Memory B cell (primary cell): ENCODE measurements at places on chromosomes 7 and 10.

DNA sequence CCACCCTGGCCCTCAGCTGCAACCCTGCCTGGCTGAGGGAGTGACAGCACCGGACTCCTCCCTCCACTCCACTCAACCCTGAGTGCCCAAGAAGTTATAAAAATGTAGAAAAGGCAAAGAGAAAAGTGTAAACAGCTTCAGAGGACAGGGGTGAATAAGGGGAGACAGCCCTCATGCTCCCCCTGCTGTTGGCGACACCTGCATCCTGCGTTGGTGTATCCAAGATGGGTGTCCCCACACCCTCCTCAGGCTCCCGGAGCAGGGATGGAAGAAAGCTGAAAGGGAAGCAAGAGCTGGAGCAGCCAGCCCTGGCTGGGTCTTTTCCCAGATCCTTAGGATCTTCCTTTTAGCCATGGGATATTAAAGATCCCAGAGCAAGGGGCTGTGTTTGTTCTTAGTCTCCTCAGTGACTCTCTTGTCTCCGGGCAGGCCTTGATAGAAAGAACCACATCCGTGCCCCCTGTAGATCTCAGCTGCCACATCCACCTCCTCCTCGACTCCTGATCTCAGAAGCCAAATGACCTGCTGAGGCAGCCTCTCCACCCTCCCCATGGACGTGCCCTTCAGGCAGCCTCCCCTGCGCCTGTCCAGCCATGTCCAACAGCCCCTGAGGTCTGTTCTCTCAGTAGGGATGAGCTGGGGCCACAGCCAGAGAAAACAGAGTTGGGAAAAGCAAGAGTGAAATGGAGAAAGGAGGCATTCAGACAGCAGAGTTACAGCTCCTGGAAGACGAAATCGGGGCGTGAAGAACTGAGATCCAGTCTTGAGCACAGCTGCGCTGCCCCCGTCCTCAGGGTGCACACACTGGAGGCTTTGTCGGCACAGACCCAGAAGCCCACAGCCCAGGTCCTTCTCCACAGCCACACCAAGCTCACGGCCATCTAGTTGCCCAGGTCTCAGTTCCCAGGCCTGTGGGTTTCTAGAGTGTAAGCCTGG lies 6.8 kb downstream of the FAM131B start:
- DNase-seq: no peak

DNA sequence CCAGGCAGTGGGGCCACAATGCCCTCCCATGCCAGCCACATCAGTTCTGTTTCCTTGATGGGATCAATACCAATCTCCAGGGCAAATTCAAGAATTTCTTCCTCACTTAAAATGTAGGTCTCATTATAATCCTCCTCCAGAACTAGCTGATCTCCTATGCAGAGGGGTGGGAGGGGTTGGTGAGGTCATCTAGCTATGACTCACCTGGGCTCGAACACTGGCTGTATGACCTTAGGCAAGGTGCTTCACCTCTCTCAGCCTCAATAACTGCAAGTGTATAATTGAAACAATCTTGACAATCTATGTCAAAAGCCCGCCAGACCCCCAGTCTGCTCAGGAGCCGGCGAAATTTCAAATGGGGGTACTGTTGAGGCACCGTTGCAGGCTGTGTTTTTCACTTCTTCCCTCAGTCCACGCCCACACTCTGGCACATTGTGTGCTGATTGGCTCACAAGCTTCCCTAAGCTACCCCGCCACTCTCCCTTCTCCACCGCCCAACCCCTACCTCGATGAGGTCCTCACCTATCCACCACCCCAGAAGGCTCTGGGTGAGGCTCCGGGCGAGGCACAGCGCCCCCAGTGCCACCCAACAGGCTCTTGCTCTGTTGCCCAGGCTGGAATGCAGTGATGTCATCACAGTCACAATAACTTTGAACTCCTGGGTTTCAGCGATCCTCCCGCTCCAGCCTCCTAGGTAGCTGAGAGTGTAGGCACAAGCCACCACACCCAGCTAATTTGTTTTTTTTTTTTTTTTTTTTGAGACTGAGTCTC lies 70.5 kb downstream of the ZNF22 start:
- DNase-seq: no peak

GRCh38 chr7:103640031-103640779 lies 194.2 kb upstream of the SLC26A5 start:
- DNase-seq: no peak

DNA sequence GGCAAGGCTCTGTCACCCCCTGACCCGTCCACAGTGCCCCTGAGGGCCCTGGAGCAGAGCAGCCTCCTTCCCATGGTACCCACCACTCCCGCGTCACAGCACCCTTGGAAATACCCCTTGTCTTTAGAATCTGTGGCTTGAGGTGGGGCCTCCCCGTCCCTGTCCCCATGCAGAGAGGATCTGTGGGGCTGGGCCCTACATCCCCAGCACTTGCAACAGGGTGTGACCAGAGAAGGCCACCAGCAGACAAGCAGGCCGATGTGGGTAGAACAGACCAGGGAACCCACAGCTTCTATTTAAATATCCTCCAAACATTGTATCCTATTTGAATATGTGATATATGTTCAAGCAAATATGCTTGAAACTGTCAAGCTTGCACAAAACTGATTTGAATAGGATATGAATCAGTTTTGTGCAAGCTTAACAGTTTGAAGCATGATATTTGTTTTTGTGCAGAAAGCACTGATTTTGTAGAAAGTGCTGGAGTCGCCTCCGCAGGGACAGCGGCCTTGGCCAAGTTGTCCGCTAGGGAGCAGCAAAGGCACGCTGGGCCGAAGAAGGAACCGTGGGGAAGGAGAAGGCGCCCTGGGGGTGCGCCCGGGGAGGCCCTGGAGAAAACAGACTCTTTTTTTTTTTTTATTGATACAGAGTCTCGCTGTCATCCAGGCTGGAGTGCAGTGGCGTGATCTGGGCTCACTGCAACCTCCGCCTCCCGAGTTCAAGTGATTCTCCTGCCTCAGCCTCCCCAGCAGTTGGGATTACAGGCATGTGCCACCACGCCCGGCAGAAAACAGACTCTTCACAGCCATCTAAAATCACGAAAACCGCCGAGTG lies 2.2 kb downstream of the CFAP46 start:
- peak; percentile 47 for DNase-seq

DNA sequence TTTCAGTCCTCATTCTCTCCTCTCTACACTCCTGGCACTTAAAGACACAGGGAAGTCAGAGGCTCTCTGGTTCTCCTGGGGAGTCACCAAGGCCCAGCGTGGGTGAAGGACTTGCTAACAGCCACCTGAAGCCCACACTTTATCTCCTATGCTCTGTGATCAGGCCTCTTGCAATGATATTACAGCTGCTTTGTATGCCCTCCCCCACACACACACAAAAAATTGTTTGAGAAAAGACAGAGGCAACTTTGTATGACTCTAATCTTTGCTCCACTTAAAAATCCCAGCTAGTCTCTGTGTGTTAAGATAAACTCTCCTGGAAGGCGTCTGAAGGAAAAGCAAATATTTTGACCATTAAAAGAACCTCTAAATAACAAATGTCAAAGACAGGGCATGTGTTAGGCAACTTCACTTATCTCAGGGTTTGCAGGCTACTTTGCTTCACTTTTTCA lies 507.2 kb downstream of the TNS3 start:
- DNase-seq: no peak

GRCh38 chr10:116926426-116926825 lies 77.1 kb downstream of the ENO4 start:
- DNase-seq: no peak

DNA sequence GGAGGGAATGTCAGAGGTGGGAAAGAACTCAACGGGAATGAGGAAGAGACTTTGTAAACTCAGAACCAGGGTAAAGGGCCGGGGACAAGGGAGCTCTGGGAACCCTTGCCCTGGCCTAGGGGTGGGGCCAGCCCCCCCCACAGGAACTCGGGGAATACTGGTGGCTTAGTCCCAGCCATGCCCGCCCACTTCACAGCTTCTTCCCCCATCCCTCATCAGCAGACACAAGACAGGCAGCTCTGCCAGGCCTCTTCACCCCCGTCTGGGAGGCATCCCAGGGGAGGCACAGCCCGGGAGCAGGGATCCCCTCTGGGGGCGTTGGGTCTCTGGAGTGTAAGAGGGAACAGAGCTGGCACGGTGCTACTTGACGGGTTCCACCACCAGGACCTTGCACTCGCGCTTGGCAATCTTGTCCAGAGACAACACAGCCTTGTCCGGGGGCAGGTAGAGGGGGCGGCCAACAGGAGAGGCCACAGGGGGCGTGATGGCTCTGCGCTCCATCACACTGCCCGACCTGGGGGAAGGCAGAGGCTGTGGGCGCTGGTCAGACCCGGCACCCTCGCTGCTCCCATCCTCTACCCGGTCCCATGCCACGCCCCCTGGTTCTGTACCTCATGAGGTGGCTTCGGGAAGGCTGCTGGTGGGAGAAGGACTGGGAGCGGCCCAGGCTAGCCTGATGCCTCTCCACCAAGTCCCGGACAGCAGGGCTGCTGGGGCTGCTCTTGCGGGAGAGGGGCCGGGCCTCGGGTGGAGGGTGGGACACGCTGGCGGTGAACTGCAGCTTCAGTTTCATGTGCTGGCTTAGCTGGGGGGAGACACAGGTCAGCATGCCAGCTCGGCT lies 3.7 kb downstream of the TRAPPC14 start:
- no peak for DNase-seq

GRCh38 chr7:108419961-108420908 lies 36.0 kb downstream of the NRCAM start:
- DNase-seq: no peak

DNA sequence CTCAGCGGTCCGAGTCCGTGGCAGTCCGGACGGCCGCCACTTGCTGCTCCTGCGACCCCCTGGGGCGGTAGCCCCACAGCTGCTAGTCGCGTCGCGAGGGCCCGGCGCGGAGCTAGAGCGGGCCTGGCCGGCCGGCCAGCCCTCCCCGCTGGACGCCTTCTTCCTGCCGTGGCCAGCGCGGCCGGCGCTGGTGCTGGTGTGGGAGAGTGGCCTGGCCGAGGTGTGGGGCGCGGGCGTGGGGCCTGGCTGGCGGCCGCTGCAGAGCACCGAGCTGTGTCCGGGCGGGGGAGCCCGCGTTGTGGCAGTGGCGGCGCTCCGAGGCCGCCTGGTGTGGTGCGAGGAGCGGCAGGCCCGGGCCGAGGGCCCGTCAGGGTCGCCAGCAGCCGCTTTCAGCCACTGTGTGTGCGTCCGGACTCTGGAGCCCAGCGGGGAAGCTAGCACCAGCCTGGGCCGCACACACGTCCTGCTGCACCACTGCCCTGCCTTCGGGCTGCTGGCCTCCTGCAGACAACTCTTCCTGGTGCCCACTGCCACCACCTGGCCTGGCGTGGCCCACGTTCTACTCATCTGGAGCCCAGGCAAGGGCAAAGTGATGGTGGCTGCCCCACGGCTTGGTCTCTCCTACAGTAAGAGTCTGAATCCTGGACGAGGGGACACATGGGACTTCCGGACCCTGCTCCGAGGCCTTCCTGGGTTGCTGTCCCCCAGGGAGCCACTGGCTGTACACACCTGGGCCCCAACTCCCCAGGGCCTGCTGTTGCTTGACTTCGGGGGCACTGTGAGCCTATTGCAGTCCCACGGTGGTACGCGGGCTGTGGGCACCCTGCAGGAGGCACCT lies 631 bp downstream of the HPS6 start:
- peak; percentile 34 for DNase-seq

- DNase-seq: no peak
These were observed 42.2 kb upstream of the GRB10 start for GRCh38 chr7:50824882-50825281.

DNA sequence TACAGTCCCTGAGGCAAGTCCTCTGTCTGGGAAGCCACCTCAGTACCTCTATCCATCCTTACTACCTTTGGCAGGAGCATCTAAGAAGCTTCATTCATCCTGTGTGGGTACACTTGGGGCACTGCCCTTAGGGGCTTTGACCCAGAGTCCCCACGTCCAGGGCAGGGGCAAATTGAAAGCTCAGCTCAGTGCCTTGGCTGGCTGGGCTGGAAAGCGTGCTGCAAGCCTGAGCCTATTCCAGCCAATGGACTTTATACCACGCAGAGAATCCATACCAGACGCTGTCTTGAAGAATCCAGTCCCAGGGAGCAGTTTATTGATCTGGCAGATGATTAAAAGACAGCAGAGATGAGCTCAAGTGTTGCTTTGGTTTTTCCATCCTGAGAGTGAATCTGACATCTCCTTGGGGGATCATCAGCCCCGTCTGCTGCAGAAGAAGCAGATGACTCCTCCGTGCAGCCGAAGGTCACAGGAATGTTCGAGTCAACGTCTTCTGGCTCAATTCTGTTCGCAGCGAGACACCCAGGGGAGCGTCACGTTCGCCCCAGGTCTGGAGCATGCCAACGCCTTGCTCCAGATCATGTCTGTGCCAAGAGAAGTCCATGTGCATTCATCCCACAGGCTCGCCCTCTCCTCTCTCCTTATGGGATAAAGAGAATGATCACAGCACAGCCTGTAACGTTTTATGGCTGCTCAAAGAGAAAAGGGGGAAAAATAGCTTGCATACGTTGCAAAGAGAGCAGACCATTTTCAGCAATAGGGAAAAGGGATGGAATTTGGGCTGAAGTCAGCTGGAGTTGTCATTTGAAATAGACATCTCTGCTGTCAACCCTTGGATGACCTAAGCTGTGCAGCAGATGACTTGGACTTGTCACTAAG lies 35.8 kb upstream of the LYZL1 start:
- no peak for DNase-seq

DNA sequence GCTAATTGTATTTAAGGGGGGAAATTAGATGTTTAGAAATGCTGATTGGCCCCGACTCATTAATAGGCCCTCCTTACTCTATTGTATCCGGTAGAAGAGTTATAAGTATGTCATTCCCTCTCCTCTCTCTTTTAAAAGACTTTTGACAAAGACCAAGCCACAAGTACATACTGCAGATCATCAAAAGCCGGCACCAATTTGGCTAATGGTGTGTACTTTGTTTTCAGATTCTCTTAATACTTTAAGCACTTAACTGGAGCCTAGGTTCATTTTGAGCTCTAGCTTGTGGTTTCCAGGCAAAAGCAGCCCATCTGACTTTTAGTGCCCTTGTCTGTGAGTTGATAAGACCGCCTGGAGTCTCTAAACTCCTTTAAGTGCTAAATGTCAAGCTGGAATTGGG lies 210.0 kb upstream of the LYZL1 start:
- no peak for DNase-seq

GRCh38 chr10:51217505-51217904 lies 143.2 kb downstream of the PRKG1 start:
- no peak for DNase-seq

DNA sequence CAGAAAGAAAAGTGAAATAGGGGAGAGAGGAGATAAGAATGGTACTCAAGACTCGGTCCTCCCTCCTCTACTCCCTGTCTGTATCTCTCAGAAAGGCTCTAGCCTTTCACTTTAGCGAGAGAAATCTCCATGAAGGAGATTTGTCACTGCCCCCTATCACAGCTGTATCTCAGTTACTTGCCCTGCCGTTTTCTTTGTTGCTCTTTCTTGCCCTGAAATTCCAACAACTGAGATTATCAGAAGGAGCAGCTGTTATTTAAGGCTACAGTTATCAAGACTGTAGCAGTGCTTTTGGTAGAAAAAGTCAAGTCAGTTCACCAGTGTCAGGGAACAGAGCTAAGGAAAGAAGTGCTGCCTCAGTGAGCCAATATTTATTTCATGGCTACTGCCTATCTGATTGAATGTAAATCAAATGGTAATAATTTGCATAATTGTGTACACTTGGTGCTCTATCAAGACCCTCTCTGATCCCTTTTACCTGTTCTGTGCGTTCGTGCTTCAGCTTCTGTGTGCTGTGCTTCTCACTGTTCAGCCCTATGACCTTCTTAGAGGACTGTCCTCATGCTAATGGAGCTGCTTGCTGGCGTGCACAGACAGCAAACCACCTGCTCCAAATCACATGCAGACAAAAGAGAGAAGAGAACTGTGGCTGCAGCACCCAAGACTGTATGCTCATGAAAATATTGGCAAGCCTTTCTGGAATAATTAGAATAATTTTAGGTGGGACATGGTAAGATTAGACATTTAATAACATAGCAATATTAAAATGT lies 180.2 kb upstream of the FAM3C start:
- DNase-seq: no peak
